NCI-H526 (cell line): ENCODE measurements at places on chromosomes 13 and 19.

DNA sequence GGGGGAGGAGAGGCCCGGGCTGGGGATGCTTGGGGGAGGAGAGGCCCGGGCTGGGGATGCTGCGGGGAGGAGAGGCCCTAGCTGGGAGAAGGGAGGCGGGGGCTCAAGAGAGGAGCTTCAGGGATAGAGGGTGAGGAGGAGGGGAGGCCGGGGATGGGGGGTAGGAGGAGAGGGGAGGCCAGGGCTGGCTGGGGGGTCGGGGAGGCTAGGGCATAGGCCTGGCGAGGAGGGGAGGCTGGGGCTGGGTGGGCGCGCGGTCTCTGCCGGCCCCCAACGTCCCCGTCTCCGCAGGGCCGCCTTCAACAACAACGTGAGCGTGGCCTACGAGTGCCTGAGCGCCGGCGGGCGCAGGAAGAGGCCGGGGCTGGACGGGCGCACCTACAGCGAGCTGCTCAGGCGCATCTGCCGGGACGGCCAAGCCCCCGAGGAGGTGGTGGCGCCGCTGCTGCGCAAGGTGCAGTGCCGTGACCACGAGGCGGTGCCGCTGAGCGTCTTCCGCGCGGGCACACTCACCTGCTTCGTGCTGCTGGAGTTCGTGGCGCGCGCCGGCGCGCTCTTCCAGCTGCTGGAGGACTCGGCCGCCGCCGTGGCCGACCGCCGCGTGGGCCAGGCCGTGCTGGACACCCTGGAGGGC is 11.4 kb downstream of the TPGS1 start:
- no peak for DNase-seq

DNA sequence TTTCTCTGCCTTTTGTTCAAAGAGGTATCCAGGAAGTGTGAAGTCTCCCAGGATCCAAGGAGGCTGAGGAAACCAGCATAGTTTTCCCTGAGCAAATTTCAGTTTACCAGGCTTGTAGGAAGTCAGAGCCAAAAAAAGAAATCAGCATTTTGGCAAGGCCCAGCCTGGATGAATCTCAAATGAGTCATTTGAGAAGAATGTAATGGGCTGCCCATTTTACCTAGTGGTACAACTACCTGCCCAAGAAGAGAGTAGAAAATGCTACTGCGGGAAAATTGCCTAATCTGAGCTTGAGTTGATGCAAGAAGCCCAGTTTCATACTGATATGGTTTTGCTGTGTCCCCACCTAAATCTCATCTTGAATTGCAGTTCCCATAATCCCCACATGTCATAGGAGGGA is 284.1 kb upstream of the ZNF507 start:
- no peak for DNase-seq

DNA sequence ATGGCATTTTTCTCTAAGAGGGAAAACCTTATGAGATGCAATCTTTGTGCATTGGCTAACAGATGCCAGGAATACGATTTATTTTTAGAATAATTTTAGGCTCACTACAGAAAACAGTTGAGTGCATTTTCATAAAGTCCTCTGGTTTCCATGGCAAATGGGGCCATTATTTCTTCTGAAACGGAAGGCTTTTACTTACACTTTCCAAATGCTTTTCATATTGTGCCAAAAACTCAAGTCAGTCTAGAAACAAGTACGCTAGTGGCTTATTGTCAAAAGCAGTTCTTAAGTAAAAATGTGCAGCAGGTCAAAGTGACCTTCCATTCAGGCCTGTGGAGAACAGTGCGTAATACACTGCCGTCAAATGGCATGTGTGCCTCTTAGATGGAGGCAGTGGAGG is 628.7 kb downstream of the EFNB2 start:
- no peak for DNase-seq

DNA sequence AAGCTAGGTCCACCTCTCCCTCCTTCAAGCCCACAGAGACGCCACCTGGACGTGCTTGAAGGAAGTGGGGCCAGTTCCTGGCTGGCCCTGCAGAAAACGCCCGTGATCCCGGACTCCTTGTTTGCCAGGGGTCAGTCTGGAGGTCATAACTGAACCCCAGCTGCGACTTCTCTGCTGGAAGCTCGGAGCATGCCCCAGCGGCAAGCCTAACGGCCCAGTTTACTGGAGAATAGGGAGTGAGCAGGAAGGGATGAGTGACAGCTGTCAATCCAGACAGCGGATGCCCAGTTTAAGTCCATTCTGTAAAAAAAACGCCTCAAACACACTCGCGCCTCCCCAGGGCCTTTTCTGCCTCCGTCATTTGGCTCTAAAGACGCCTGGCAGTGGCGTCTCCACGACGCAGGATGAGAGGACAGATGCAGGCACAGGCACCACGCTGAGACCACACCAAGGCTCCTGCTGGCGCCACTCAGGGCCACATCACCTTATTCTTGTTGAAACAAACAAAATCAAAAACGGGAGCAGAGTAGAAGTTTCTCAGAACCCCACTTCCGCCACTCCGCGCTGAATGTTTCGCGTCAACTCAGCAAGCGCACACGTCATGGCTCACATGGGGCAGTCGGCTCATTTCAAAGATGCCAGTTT is 57.6 kb downstream of the RASA3 start:
- DNase-seq = no peak

- no peak for DNase-seq
Measured at GRCh38 chr13:44386913-44387556, 13.4 kb downstream of the SERP2 start.

DNA sequence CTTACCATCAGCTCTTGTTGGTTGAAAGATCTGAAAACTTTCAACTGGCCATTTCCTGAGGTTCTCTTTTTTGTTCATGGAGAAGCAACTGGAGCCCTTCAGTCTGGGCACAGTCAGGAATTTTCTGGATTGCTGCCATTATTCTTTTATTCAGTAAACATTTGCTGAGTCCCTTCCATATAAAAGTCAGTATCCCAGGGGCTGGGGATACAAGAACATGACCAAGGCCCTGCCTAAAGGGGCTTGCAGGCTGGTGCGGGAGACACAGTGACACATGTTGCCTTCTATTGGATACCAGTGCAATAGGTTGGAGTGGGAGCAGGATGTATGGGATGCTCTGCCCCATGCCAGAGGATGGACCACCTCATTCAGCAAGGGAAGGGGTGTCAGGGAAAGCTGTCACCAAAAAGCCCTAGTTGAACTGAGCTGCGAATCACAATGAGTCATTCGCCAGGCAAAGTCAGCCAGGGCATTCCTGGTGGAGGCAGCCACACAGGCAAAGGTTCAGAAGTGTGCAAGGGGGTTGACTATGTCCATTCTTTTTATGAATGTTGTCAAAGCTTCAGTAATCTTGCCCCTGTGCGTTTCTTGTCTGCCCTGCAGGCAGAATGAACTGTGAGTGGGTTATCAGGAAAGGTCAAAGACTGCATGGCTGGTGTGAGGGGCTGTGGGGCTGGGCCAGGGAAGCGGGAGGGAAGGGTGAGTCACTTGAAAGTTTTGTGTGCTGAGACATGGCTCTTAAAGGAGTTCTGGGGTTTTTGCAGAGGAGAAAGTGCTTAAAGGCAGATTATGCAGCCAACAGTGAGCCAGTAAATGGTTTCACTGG is 395.9 kb downstream of the KCNRG start:
- DNase-seq = no peak

DNA sequence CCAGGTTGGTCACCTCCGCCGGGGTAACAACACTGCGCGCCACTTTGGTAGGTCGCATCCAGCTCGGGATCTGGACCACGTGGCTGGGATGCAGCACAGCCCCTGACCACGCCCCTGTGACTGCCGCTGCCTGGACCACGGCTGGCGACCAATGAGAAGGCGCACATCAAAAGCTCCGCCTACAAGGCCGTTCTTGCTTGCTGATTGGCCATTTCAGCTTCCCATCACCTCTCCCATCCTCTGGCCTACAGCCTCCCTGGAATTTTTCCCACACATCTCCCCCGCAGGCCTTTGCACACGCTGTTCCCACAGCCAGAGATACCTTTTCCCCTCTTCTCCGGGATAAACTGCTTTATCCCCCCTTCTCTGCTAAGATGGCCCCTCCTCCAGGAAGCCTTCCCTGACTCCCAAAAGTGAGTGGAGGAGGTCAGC is 12.5 kb upstream of the MAP1S start:
- peak; percentile 57 for DNase-seq

DNA sequence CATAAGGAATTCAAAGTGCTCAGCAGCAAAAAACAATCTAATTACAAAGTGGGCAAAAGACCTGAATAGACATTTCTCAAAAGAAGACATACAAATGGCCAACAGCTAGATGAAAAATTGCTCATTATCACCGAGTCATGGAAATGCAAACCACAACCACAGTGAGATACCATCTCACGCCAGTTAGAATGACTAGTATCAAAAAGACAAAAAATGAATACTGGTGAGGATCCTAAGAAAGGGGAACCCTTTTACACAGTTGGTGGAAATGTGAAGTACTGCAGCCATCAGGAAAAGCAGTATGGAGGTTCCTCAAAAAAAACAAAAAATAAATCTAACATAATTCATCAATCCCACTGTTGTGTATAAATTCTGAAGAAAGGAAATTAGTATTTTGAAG is 1206.1 kb downstream of the EFNB2 start:
- no peak for DNase-seq

DNA sequence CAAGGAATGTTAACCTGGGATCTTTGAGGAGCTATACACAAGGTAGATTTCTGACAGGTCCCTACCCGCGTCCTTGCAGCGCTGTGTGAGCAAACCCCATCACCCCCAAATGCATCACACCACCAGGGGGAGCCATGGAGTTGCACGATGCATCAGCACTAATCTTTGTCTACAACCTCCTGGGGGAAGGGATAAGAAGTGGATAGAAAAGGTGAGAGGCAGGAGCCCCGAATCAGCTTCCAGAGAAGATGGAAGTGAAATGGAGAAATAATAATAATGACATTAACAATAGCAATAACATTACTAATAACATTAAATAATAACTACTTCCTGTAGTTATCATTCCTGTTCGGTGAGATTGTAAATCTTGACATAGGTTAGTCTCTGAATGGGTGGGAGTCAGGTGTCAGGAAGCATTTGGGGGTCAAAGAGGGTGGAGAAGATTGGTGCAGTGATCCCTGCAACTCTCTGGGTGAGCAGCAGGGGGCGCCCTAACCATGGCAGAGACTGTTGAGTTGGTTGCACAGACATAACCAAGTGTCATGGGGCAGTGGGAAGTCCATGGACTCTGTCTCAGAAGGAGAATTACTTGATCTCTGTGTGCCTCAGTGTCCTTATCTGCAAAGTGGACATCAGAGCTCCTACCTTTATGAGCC is 16.5 kb downstream of the SIGLEC7 start:
- DNase-seq = peak; percentile 71

DNA sequence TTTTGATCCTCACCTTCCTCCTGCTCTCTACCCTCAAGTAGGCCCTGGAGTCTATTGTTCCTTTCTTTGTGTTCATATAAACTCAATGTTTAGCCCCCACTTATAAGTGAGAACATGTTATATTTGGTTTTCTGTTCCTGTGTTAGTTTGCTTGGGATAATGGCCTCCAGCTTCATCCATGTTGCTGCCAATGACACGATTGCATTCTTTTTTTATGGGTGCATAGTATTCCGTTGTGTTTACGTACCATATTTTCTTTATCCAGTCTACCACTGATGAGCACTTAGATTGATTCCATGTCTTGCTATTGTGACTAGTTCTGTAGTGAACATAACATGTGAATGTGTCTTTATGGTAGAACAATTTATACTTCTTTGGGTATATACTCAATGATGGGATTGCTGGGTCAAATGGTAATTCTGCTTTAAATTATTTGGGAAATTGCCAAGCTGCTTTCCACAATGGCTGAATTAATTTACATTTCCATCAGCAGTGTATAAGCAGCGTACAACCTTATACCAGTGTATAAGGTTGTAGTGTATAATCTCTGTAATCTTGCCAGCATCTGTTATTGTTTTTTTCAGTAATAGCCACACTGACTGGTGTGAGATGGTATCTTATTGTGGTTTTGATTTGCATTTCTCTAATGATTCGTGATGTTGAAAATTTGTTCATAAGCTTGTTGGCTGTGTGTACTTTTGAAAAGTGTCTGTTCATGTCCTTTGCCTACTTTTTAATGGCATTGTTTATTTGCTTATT is 288.9 kb downstream of the KCNRG start:
- DNase-seq = peak; percentile 21

DNA sequence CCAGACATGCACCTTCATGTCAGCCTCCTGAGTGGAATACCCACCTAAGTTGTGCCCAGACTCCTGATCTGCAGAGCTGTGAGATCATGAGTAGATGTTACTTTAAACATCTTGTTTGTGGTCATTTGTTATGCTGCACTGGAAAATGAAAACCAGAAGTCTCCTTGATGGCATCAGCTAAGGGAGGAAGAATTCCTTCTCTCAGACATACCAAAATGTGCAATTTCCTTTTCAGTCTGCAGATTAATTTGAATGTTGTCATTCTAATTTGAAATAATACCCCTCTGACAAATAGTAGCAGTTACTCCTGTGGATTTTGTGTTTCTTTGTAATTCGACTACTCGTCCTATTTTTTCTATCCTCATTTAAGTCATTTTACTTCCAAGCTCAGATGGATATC is 59.3 kb downstream of the ITGBL1 start:
- DNase-seq = no peak

GRCh38 chr13:102510072-102510471 is 86.7 kb upstream of the TPP2 start:
- DNase-seq = no peak

DNA sequence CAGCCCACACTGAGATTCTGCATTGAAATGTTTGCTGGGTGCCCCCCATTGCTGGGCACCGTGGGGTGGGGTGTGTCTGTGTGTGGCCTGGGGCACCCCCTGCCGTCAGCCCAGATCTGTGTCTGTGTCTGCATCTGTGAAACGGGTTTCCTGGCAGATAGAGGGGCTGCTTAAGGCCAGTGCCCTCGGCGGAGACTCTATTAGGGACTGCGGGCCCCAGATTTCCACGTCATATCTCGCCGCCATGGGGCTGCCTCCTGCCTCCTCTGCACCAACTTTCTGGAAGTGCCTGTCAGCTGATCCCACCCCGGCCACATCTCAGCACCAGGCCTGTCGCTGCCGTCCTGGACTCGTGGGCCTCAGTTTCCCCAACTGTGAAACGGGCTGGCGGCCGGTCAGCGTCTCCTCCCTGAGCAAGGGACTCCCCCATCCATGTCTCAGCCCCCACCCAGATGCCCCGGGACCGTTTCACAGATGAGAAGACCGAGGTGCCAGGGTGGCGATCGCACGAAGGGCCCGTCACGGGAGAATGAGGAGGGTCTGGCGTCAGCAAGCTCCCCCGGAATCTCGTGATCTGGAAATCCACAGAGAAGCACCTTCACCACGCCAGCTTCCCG is 21.4 kb downstream of the ARID3A start:
- DNase-seq = no peak

DNA sequence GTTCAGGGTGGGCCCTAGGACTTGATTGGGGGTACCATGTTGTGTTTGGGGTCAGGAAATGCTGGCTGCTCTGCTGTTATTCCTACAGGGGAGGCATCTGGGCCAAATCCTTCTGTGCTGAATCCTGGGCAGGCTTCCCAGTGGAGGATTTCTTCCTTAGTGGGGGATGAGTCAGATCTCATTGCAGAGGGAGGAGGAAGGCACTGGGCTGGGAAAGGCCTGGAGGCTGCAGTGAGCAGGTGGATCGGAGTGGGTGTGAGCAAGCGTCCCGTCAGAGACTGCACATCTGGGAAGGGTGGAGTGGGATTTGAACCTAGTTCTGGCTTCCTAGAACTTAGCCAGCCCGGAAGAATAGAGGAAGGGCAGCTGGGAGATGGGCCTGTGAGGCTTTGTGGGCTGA is 11.5 kb downstream of the CCDC124 start:
- no peak for DNase-seq
